ENCODE measurements at places on chromosomes 1 and 21. TPM values are rescaled to one million over a fixed set of nuclear protein-coding genes. Genes with fewer than 3 reads are reported as not detected.
A peak's percentile ranks its signal among the peaks of the same experiment; 100 is the strongest.

Gene TAS1R1
- total RNA-seq = 2.7 TPM

Gene OR2L13
- total RNA-seq = not detected

- no peak for DNase-seq
These were observed 16.6 kb downstream of the IPO9 start for GRCh38 chr1:201845331-201846083.

DNA sequence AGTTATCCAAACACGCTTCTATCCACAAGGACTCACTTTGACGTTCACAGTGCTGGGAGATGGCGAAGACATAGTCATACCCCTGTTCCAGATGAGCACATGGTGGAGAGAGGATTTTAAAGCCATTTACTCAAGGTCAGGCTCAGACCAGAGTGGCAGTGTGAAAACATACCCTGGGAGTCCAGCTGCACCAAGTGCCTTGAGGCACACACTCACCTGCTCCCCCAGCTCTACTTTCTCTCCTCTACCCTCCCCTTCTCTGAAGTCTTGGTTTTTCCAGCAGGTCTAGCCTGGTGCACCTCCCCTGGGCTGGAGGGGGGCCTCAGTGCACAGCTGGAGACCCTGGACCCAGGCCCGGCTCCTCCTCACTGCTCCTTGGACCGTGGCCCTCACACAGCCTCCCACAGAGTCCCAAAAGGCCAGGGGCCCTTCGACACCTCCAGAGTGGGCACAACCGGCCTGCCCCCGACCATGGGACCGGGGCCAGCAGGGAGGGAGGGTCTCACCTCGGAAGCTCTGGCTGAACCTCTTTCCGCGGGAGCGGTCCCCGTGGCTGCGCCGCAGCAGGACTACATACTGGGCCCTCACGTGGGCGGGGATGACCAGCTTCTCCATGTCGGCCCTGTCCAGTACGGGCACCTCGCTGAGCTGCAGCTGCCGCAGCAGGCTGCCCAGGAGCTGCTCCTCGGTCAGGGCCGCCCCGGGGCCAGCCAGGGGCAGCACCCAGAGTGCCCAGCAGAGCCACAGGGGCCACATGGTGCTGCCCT lies 452 bp downstream of the LEFTY2 start:
- DNase-seq = peak; percentile 63

DNA sequence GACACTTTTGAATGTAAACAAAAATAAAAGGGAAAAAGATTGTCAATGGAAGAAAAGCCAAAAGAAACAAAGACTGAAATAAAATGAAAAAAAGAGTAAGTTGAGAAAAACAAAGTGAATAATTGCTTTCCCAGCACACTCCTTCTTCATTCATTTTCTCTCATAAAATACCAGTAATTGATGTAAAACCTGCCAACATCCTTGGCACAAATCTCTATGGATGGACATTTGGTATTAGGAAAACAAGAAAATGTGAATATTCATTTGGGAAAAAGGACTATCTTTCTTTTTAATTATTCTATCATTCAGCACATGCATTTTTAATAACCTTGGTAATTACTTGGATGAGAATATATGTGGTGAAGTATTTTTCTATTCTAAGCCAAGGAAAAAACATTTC lies 204.4 kb upstream of the TNR start:
- peak; percentile 52 for DNase-seq

DNA sequence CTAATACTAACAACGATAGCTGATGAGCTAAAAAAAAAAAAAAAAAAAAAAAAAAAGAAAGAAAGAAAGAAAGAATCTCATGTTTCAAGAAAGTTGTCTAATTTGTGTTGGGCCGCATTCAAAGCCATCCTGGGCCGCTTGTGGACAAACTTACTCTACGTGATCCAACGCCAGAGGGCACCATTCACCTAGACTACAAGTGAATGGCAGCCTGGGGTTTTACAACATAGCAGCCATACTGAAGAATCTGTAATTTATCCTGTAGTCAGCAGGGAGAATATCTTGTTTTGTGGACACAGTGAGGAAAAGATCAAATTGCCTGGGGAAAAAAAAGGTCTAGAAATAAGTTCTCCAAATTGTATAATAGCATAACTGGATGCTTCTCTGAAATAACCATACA lies 47.0 kb downstream of the CYP2J2 start:
- DNase-seq = peak; percentile 71

DNA sequence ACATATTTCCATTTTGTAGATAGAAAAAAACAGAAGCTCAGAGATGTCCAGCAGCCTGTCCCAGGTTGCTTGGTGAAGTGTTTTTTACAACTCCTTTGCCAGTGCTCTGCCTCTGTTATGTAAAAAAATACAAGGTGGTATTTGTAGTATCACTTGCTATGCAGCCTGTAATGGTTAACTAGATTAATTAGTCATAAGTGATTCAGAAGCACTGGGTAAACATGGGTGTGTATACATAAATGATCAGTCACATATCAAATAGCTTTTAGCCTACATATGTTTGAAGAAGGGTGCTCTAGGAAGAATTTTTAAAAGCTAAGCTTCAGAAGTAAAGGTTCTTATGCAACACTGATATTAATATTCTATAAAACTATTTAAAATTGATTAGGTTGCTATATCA lies 70.0 kb upstream of the MAGI3 start:
- no peak for DNase-seq

DNA sequence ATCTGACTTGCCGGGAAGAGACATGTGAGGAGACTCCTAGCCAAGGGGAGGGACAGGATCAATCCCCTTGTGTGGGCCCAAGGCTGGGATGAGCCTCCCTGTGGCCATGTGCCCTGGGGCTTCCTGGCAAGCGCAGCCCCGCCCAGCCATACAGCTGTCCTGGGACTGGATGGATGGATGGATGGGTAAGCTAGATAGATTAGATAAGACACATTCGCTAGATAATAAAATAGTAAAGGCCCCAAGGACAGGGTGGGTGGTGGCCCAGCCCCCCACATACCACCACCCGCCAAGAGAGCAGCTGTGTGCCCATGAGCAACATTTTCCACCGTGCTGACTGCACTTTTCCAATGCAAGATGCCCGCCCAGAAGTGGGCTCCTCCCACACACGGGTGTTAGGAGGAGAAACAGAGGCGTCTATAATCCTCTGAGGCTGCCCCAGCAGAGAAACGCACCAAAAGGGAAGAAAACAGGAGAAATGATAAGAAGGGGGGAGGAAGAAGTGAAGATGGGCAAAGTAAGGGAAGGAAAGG lies 25.1 kb downstream of the ZBTB17 start:
- peak; percentile 86 for DNase-seq

DNA sequence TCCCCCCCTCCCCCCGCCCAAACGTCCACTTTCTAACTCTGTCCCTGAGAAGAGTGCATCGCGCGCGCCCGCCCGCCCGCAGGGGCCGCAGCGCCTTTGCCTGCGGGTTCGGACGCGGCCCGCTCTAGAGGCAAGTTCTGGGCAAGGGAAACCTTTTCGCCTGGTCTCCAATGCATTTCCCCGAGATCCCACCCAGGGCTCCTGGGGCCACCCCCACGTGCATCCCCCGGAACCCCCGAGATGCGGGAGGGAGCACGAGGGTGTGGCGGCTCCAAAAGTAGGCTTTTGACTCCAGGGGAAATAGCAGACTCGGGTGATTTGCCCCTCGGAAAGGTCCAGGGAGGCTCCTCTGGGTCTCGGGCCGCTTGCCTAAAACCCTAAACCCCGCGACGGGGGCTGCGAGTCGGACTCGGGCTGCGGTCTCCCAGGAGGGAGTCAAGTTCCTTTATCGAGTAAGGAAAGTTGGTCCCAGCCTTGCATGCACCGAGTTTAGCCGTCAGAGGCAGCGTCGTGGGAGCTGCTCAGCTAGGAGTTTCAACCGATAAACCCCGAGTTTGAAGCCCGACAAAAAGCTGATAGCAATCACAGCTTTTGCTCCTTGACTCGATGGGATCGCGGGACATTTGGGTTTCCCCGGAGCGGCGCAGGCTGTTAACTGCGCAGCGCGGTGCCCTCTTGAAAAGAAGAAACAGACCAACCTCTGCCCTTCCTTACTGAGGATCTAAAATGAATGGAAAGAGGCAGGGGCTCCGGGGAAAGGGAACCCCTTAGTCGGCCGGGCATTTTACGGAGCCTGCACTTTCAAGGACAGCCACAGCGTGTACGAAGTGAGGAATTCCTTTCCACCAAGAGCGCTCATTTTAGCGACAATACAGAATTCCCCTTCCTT lies 158.1 kb downstream of the RUNX1 start:
- peak; percentile 51 for DNase-seq

- no peak for DNase-seq
These were observed 14.6 kb upstream of the MPZL1 start for GRCh38 chr1:167706931-167707877.

DNA sequence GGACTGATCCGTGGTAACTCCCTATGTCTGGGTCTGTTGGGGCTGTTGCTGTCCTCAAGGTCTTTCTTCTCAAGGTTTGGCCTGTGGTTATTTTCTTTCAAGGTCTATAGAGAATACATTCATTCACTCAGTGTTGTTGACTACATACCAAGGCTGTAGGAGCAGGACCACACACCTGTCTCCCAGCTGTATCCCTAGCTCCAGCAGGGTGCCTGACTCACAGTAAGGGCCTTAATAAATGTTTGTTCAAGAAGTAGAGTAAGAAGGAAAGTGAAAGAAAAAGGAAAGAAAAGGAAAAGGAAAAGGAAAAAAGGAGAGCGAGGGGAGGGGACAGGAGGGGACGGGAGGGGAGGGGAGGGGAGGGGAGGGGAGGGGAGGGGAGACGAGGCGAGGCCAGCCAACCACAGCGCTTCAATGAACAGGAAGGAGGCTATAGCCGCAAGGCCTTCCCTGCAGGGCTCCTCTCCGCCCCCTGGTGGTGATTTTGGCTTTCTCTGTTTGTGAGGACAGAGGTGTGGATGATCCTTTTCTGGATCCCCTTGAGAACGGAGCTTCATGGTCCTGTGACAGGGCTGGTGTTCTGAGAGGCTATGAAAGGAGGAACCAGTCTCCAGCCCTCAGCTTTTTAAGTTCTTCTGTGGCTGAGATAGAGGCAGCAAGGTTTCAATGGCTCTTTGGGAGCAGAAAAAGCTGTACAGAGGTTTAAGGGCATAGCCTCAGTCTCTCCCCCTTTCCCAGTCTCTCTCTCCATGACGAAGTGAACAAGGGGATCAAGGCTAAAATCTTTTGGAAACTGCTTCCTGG lies 30.6 kb upstream of the LCE5A start:
- no peak for DNase-seq

- peak; percentile 86 for DNase-seq
These were observed 70.2 kb downstream of the SH3GLB1 start for GRCh38 chr1:86774305-86775295.

Measured in muscle of leg (tissue), 16 donors.